ENCODE measurements at places on chromosomes 3 and 15.
A peak's percentile ranks its signal among the peaks of the same experiment; 100 is the strongest.

DNA sequence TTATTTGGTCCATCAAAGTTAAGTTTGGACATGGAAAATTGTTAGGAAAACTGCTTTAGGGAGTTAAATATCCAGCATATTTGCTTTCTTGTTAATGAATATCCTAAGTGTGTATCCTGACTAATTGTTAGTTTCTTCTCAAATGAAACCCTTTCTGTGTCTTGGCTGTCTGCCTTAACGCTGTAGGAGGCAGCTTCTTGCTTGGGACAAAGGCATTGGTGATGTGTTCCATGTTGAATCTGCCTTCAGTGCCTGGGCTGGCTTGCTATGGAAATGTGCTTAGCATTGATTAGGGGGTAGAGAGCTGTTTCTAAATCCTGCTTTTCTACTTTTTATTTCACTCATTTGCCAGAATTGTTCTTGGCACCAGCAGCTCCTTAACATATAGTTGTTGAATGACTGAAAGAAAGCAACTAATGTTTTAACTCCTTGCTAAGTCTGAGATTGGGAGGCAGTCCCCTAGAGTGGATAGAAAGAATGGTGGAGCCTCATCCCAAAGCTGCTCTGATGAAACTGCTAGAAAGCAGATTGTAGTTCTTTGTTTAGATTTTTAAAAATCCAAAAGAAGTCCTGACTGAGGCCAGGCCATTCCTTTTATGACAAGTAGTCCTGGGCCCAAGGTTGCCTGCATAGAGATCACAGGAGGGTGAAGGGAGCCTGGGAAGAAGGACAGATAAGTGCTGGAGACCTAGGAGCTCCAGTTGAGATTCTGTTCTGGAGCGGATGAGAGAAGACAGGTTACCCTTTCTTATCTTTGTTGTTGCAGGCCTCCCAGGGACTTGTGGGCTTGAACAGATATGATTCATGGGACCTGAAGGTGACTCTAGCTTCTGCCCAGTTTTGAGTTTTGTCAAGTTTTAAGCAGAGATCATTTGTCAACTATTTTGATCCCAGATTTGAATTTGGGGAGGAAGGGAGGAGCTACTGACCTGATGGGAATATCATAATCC is 39.3 kb downstream of the OXNAD1 start:
- no peak for DNase-seq

DNA sequence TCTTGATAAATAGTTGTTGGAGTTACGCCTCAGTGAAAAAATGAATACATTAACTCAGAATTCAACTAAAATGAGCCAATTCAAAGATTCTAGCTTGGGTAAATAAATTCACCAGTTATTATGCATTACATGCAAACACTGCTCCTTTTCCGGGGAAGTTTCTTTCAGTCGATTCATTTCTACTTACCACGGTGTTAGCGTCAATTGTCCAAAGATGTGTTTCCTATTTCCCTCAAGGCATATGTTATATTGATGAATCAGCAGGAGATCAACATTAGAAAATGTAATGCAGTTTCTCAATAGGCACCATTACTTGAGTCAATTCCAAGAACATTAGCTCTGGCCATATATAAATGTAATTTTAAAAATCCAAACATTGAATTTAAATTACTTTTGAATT is 517.7 kb downstream of the OTOL1 start:
- DNase-seq: no peak

DNA sequence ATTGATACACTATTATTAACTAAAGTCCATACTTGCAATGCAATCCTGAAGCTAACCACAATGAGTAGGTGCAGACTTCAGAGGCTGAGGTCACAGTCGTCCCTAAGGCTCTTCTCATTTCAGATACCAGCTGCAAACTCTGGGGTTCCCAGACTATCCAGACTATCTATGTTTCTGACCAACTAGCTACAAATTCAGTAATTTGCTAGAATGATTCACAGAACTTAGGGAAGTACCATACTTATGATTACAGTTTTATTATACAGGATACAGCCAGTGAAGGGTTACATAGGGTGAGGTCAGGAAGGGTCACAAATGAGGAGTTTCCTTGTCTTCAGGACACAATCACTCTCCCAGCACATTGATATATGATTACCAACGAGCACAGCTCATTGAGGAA is 36.5 kb downstream of the PPM1L start:
- no peak for DNase-seq

GRCh38 chr15:52862677-52863076 is 72.5 kb upstream of the ONECUT1 start:
- no peak for DNase-seq

DNA sequence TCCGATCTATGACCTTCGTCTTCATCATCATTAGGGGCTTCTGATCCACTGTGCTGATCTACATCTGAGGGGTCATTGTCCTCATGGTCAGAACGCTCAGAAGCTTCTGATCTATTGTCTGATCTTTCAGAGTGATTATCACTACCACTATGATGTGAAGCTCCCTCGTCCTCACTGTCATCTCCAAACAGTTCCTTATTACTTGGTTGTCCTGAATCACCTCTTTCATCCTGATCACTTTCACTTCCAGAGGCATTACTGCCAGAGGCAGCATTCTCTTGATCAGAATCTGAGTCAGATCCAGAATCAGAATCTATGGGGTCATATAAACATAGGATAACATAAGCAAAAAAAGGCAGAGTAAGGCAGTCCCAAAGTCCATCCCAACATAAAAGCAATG is 5.4 kb downstream of the LEO1 start:
- DNase-seq: no peak

DNA sequence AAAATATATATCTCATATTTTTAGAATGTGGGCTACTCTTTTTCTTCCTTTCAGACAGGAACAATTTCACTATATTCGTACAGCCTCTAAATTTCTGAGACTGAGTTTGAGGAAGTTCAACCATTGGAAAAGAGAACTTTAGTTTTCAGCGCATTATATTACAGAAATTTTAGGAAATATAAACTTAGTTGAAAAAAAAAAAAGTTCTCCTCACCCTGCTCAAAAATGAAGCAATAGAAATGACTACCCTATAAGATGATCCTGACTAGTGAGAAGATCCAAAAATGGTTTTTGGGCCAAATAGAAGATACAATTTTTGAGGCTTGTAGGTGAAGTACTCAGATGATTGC is 139.6 kb downstream of the MCTP2 start:
- no peak for DNase-seq

- no peak for DNase-seq
Observed at GRCh38 chr15:45660231-45660979, 25.6 kb downstream of the SQOR start.

GRCh38 chr3:58429657-58430056 is 4.0 kb downstream of the PDHB start:
- DNase-seq: no peak

DNA sequence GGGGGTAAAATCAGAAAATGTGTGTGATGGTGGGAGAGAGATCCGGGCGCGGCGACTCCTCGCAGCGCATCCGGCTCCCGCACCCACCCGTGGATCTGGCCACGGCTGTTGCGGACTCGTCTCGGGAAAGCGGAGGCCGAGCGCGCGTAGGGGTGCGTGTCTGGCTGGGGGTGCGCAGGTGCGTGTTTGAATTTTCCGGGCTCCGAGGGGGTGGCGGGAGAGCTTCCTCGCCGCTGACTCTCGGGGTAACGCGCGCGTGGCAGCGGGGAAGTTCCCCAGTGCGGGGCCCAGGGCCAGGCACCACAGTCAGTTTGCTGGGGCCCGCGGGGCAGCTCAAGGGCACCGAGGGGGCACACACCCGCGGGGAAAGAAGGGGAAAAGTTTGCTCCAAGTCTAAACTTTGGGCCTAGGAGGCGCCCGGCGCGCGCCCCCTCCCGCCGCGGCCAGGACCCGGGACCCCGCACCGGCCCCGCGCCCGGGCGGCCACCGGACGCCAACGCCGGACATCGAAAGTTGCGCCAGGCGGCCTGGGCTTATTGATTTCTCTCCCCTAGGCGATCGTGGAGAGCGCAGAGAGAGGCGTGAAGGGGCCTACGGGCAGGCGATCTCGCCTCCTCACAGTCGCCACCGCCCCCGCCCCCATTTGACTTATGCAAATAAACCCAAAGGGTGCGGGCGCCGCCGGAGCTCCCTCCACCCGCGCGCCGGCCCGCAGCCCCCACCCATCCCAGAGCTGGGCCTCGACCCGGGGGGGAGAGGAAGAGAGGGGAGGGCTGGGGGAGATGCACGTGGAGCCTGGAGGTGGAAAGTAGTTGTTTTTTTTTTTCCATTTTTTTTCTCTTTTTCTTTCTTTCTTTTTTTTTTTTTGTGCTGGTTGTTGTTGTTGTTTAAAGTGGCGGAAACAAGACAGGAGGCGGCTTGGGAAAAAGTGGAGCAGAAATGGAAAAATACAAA is 639 bp downstream of the FOXP1 start:
- peak; percentile 80 for DNase-seq

- DNase-seq: no peak
Observed at GRCh38 chr3:27166888-27167287, 202.3 kb downstream of the NEK10 start.

DNA sequence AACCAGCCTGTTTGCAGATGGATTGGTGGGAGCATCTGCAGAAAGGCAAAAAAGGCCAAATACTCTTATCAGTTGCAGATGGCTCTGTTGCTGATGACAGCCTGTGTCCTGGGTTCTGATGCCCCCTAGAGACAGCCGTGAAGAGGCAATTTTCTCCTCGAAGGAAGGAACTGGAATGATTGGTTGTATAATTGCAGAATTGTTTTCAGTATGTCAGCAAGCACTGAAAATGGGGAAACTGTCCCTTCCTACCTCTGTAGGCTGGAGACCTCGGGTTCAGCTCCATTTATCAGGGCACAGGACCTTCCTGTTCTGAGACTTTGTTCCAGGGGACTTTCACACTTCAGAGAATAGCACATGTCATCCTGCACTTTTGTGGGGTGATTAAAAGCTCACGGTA is 103.0 kb downstream of the PGPEP1L start:
- no peak for DNase-seq

DNA sequence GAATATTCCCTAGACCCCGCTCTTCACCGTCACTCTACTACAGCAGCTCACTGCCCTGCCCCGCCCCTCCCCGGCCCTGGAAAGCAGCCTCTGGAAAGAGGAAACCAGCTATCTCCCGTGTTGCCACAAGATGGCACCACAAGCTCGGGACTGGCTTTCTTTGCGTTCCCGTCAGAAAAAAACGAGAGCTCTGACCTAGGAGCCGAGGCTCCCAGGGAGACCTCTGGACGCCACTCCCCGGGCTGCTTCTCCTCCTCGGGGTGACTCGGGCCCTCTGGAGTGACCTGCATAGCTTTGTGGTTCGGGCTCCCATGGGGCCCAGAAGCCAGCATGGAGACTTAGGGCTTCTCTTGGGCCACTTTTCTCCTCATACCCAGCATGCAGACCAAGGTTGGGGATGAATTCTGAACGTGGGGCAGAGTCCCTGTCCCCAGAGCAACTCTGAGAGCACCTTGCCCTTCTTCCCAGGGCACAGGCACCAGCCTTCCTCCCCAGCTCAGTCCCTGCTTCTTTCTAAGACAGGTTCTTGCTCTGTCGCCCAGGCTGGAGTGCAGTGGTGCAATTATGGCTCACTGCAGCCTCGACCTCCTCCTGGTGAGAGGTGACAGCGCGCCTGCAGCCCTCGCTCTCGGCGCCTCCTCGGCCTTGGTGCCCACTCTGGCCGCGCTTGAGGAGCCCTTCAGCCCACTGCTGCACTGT is 19.0 kb downstream of the STOML1 start:
- peak; percentile 57 for DNase-seq

GRCh38 chr3:184008161-184008560 is 9.5 kb downstream of the ABCC5 start:
- no peak for DNase-seq

GRCh38 chr3:73621388-73621787 is 3.4 kb downstream of the PDZRN3 start:
- no peak for DNase-seq

Data from bone marrow (tissue), 2 donors.